Natural killer cell (primary cell): ENCODE measurements at places on chromosomes 12 and 14. TPM values are rescaled to one million over a fixed set of nuclear protein-coding genes. Genes with fewer than 3 reads are reported as not detected.

The RFX4 gene
- total RNA-seq = not detected

The PRIMA1 gene
- total RNA-seq = not detected

The DNAI7 gene
- 0.48 TPM for total RNA-seq

The GLTP gene
- total RNA-seq = 52.8 TPM

The CALCOCO1 gene
- total RNA-seq = 256 TPM

DNA sequence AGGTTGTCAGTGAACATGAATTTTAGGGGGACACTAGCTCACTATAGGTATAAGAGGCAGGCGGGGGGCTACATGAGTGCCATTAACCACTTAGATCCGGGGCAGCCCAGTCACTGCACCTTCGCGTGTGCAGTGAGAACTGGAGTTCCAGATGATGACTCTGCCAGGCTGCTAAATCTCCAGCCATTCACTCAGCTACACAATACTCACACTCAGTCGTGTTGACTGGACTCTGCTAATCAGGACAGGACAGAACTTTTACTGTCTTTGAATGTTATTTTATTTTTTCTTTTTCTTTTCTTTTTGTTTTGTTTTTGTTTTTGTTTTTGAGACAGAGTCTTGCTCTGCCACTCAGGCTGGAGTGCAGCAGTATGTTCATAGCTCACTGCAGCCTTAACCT is 465.6 kb downstream of the AACS start:
- DNase-seq = no peak

GRCh38 chr12:80838024-80838658 is 99.6 kb downstream of the LIN7A start:
- DNase-seq = no peak

DNA sequence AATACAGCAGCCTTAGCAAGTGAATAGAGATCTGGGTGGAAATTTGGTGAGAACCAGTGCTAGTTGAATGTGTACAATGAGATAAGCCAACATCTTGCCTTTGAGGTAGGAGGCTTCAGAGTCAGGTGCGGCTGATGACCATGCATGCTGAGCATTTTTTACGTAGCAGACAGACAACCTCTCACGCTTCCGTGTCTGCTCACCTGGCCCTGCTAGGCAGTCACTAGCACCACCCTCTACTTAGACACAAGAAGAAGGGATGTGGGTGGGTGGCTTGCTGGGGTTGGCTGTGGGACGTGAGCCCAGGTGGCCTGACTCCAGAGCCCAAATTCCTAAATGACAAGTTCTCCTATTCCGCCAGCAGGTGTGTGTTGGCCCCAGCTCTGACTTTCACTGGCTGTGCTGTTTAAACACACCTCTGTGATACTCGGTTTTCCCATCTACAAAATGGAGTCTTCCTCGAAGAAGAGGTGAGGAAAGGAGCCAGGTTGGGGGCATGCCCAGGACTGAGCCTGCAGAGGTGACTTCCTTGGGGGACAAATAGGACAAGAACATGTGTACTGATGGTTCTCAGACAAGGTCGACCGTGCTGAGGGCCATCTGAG is 57.8 kb upstream of the BCL11B start:
- DNase-seq = no peak

DNA sequence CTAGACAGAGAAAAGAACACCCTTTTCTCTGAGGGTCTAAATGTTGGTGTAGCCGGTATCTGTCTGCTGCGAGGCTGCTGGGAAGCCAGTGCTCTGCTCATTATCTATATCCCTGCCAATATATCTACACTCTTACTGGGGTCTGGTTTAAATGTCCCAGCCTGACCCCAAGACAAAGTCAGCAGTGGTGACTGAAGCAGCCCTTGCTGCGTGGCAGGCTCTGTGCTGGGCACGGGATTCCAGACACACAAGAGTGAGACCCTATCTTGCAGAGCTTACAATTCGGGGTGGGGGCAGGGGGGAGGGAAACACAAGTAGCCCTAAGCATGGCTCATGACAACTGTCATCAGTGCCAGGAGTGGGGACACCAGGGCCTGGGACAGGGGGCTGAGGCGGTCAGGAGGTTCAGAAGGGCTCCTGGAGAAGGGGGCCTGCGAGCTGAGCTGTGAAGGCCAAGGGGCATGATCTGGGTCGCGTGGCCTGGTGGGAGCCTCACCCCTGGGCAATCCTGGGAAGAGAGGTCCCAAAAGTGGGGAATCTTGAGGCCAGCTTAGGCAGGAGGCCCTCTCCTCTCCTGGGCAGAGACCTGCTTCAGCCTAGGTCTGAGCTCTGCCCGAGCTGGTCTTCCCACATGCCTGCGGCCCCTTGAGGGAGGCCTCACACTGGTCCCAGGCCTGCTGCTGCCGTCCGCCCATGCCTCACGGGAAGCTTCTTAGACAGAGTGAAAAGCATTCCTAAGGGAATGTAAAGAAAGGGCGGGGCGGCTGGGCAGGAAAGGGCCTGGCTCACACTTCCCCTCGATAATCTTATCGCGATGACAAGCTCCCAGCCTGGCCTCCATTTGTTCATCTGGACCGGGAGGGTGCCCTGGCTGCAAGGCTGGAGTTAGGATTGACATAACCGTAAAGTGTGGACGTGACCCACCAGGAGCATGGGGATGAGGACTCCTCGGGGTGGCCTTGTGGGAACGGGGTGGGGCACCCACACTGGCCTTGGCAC is 7.3 kb upstream of the RCOR1 start:
- no peak for DNase-seq

GRCh38 chr12:55666508-55666907 is 29.8 kb downstream of the OR10P1 start:
- DNase-seq = no peak

GRCh38 chr14:92586963-92587699 is 73.5 kb downstream of the RIN3 start:
- no peak for DNase-seq

DNA sequence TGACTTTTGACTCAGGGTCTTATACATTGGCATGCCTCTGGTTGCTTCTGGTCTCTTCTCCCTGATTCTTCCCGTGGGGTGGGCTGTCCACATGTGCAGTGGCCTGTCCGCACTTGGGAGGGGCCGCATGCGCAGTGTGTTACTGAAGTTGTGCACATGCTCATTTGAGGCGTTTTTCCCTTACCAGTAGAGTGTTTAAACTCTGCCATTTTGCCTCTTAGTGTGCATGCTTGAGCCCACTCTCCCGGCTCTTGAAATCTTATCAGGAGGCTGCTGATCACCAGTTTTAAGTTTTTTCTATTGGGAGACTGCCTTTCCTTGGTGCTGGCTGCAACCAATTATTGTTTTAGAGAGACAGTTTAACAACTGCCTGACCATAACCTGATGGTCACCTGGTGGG is 32.1 kb upstream of the HECTD1 start:
- DNase-seq = no peak

- DNase-seq = no peak
Measured at GRCh38 chr12:63387771-63388170, 236.8 kb upstream of the AVPR1A start.

DNA sequence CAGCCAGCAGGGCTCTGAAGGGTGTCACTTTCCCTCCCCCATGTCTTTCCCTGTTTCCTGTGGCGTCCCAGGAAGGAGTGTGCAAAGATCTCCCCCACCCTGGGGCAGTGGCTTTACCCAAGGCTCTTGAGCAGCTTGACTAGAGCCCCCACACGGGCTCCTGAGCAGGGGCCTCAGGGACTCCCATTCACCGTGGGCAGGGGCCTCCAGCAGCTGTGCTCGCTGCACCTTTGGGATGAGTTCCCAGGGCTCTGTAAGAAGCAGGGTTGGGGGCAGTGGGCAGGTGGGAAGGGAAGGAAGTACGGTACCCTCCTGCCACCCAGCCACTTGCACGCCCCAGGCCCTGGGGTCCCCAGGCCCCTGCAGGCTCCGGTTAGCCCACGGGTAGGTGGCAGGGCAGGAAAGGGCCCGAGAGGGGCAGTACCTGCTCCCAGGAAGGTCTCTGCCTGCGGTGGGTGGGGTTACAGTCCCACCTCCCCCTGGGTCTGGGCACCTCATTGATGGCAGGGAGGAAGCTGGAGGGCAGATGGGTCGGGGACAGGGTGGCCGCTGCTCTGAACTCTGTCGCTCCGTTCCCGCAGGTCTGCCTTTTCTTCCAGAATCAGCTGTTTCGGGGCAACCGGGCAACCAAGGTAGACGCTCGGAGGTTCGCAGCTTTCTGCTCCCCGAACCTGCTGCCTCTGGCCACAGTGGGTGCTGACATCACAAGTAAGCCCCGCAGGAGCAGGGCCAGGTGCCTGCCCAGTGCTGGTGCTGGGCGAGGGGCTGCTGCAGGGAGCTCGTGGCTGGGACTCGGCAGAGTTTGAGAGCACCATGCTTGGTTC is 13.0 kb downstream of the ASPG start:
- DNase-seq = no peak

- peak; percentile 87 for DNase-seq
Measured at GRCh38 chr12:68040450-68041075, 51.3 kb downstream of the IFNG-AS1 start.
